Fibroblast of upper back skin (primary cell): ENCODE measurements at places on chromosomes 5 and 9.

DNA sequence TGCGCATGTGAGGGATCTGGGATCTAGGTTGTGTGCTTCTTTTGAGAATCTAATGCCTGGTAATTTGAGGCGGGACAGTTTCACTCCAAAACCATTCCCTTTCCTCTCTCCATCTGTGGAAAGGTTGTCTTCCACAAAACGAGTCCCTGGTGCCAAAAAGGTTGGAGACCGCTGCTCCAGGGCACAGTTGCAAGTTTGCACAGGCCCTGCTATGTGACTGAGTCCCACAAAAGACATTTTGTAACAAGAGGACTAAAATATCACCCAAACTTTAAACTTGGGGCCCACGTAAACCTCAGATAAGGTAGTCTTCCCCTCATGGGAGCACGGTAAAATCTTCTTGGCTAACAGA is 5.8 kb upstream of the ZNF367 start:
- DNase-seq, result no peak

GRCh38 chr9:133794016-133794760 is 56.0 kb upstream of the SARDH start:
- DNase-seq, result no peak

GRCh38 chr9:129567842-129568559 is 52.9 kb downstream of the C9orf50 start:
- DNase-seq, result peak; percentile 75

GRCh38 chr9:71072587-71072986 is 48.8 kb downstream of the TRPM3 start:
- no peak for DNase-seq

DNA sequence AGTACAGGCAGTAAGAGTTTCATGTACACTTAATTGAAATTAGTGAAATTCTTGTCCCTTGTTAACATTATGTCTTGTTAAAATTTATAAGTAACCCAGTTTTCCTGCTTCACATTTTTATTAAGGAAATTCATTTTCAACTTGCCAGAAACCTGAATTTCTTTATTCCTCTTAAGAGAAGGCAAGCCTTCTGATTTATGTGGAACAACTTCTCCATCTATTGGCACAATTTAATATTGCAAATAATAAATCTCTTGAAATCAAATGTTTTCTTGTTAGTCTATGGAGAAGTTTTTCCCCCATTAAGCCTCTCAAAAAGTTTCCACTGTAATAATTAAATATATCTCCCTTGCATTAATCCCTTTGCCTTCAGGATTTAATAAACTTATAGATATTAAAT is 33.8 kb upstream of the ACO1 start:
- peak; percentile 12 for DNase-seq

DNA sequence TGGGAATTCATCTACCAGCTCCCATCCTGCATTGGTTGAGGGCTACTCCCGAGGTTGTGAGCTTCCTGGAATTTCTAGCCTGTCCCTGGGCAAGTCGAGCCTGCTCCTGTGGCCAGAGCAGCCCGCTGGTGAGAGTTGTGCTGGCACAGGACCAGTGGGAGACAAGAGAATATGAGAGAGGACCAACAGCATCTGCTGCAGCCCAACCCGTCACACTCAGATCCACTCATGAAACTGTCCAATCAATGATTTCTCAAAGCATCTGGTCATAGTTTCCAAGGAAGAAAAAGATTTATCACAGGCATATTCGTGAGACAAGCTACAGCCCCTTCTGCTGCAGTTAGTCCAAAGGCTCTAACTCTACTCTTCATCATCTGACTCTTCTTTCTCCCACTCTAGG is 64.4 kb upstream of the RAI14 start:
- no peak for DNase-seq

DNA sequence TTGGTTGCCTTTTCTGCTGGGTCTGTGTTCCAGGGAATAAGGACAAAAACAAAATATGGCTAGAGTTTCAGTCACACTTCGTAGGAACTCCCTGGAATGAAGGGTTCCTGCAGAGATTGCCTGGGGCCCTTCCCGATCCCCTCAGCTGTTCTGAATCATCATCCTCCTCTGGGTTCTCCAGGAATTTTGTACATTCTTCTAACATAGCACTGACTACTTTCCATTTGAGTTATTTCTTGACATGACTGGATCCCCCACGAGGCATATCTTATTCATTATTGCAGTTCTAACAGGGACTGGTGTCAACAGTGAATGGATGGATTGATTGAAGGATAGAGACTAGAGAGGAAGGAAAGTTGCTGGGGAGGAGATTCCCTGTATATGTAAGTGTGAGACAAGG is 49.2 kb upstream of the TNC start:
- peak; percentile 98 for DNase-seq

DNA sequence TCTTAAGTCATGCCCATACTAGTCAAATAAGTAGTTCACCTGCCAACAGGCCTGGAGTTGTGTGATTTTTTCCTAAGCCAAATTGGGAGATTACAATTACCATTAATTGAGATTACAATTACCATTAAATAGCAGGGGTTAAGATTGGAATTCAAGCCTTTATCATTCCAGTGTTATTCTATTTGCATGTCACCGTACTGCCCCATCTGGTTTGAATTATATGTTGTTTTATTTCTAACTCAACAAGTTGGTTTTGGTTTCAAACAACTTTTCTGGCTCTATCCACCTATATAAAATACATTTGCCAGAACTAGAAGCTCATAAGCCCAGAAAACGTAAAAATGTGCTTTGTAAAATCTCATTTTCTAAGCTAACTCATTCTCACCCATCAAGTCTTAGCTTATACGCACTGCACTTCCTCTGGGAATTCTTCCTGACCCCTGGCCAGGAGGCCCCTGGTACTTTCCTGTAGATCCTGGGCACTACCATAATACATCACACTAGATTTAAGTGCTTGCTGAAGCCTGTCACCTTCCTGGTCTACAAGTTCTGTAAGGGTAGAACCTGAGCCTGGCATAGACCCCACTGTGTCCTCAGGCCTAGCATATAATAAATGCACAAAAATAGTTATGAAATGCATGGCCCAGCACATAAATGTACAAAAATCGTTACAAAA is 242.0 kb upstream of the TRPM3 start:
- DNase-seq, result peak; percentile 58

GRCh38 chr9:34086864-34087263 is 38.2 kb upstream of the UBAP2 start:
- no peak for DNase-seq

DNA sequence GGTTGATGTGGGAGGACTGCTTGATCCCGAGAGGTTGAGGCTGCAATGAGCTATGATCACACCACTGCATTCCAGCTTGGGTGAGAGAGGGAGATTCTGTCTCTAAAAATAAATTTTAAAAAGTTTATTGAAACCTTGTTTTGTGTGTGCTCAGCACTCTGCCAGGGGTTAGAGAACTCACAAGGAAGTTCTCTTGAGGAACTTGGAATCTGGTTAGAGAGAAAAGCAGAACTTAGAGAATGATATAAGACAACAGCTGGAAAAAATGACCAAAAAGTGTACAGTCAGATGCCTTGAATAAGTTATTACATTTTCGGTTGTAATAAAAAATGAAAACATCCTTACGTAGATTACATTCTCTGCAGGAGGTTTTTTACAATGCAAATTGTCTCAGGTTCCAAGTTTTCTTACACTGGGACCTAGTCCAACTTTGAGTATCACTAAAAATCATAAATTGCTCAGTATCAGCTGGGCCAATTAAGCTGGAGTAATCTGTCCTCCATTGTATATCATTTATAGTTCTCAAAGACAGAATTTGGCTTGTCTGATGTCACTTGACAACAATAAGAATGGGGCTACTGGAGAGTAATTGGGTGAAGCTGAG is 21.7 kb upstream of the TENT2 start:
- DNase-seq, result no peak

GRCh38 chr5:154332451-154332850 is 113.3 kb upstream of the SAP30L start:
- DNase-seq, result no peak

- no peak for DNase-seq
Observed at GRCh38 chr9:34552606-34552981, 29.8 kb upstream of the ENHO start.

DNA sequence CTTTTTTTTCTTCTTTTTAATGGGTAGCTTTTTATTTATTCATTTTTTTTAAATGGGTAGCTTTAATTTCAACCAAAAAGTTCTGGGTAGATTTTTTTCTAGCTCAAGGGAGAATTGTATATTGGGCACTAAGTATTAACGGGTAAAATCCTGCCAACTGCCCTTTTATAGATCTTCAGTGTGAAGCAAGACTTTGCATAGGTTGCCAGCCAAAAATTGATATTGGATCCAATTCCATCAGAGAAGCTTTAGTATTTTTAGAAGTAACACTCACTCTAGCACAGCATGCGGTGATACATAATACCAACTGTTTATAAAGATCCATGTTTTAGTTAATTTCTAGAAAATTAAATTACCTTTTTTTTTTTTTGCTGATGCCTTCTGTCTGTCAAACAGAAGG is 49.8 kb downstream of the SH3GL2 start:
- no peak for DNase-seq

DNA sequence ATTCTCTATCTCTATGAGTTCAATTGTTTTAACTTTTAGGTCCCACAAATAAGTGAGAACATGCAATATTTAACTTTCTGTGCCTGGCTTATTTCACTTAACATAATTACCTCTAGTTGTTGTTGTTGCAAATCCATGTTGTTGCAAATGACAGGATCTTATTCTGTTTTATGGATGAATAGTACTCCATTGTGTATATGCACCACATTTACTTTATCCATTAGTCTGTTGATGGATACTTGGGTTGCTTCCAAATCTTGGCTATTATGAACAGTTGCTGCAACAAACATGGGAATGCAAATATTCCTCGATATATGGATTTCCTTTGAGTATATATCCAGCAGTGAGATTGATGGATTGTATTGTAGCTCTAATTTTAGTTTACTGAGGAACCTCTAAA is 36.3 kb downstream of the MEGF9 start:
- no peak for DNase-seq

- no peak for DNase-seq
Observed at GRCh38 chr5:160325716-160326115, 13.4 kb upstream of the CCNJL start.

DNA sequence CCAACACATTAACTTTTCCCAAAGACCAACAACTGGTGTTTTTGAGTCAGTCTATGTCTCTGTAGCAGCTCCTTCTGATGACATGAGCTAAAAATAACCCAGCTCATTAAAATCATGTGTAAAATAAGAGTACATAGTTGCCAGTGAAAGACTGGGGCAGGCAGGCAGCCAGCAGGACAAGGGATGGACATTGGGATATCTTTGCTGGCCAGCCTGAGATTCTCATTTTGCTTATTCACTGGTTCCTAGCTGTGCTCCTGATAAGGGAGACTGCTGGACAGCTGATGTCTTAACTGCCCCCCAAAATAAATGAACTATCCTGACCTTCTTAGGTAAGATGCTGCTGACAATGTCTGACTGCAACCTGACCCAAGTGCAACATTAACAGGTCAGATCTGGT is 33.9 kb downstream of the EPB41L4B start:
- DNase-seq, result no peak

DNA sequence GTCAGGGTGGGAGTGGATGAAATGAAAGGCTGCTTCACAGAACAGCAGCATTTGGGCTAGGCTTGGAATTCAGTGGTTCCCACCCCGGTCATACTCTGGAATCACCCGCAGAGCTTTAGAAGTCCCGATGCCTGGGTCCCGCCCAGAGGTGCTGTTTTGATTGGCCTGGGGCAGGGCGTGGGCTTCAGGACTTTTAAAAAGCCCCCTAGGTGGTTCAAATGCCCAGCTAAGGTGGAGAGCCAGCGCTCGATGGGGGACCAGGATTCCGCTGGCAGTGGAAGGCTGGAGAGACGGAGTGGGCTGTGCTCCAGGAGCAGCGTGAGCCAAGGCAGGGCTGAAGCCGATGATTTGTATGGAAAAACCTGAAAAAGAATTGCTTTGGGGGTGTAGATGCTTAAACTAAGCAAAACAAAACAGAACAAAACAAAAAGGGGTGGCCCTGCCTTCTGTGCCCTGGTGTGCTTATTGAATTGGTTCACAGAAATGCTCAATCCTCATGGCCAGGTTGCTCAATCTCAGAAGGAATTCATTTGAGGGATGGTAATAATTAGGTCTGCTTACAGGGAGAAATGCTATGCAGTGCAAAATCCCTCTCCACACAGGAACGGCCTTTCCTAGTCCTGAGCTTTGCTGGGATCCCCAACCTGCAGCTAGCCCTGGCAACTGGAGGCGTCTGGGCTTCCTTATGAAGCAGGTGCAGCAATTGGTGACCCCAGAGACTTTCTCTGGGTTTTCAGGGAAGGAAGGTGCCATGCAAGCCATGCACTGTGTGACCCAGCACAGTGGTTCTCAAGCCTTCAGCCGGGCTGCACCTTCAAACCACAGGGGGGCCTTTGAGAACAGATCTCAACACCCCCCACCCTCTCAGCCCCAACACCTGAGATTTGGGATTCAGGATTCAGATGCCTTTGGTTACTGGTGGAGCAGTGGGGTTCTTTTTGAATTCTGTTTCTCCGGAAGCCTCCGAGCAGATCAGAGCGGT is 174.0 kb upstream of the ZNF618 start:
- DNase-seq, result peak; percentile 12

DNA sequence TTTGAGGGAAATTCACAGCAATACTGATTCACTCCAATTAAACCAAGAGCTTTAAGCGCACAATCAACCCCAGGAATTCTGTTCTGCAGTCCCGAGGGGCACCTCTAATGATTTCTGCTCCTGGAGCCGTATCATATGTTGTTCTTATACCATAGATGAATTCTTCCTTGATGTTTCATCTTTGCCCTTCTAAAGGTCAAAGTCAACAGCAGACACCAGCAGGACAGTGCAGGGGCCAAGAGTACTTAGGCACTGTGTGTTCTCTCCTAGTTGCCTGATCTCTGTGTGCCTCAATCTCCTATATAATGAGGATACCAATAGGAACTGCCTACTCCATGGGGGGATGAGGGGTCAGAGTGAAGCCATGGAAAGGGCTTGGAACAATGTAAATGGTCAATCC is 16.5 kb downstream of the EPB41L4B start:
- peak; percentile 23 for DNase-seq

- DNase-seq, result no peak
Observed at GRCh38 chr9:128116104-128117083, 11.1 kb downstream of the PTGES2 start.

DNA sequence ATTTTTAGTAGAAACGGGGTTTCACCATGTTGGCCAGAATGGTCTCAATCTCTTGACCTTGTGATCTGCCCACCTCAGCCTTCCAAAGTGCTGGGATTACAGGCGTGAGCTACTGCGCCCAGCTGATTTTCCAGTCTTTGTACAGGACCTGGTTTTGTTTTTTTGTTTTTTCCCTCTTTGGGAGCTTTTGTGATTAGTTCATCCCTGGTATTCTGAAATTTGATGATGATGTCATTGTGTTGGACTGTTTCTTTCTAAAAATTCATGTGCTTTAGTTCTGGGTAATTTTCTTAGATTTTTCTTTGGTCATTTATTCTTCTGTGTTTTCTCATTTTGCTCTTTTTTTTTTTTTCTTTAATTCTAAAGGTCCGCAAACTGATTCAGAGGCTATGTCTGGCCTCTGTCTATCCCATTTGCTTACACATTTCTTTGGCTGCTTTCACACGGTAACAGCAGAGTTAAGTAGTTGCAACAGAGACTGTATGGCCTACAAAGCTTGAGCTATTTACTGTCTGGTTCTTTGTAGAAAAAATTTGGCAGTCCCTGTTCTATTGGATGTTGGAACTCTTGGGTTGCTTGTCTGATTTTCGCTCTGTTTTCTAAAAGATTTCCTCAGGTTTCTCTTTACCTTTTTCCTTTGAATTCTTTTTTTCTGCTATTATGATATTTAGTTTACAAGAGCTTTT is 24.8 kb downstream of the STX17 start:
- no peak for DNase-seq

GRCh38 chr5:151569132-151570046 is 21.7 kb downstream of the FAT2 start:
- no peak for DNase-seq
